ENCODE measurements at places on chromosomes 11 and 22.

DNA sequence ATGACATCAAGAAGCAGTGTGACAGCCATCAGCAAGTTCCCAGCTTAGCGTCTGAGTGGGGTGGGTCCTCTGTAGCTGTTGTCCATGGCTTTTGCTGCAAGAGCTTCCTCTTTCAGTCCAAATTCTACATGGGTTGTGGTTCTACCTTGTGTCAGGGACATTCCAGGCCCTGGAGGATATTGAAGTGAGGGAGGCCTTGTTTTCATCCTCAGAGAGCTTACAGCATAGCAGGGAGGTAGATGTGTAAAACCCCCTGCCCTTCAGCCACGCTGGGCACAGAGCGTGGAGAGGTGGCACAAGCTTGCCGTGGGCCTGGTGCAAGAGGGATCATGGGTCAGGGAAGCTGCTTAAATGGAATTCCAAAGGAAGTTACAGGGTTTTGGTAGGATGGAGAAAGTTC is 93.9 kb downstream of the GRIK4 start:
- no peak for DNase-seq

- no peak for DNase-seq
Measured at GRCh38 chr11:23013509-23013908, 153.2 kb upstream of the CCDC179 start.

DNA sequence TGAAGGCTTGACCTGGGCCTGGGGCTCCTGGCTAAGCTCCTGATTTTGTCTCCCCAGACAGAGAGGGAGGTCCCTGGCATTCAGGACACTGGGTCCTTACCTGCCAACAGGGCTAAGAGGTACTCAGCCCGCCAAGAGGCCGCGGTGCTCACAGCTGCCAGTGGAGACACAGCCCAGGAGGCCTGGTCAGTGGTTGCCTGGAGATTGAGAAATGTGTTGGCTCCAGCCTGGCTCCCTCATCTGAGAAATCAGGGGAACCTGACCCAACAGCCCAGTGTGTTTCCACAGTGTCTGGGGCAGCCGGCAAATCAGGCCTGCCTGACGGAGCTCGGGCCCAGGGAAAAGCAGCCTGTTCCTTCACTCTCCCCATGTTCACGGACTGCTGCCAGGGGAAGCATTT is 79.4 kb upstream of the NAV2 start:
- no peak for DNase-seq

DNA sequence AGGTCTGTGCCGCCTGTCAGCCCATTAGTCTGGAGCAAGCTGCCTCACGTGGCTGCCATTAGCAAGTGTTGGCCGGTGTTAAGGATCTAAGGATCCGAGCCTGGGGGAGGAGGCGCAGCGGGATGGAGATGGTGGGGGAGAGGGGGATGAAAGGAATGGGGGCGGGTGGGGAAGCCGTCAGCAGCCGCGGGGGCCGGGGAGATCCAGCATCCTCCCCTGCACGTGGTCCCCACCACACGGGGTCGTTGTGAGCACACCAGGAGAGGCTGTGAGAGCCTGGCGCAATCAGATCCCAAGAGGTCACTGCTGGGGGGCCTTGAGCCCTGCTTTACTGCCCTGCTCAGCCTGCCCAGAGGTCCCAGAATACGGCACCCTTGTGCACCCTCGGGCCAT is 7.3 kb downstream of the CABP7 start:
- DNase-seq: no peak

DNA sequence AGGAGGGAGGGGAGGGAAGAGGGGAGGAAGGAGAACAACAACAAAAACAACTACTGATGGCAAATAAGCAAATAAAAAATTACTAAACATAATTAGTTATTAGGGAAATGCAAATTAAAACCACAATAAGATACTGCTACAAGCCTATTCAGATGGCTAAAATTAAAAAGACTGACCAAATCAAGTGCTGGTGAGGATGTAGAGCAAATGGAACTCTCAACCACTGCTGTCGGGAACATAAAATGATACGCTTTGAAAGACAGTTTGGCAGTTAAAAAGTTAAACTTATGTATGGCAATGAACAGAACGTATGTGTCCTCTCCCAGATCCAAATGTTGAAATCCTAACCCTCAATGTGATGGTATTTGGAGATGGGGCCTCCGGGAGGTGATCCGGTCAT is 85.7 kb downstream of the PHF21B start:
- no peak for DNase-seq

GRCh38 chr22:29205594-29206371 is at the start of gene EMID1:
EMID1 (plus strand) TSS chr22:29205896; CDS start chr22:29206039, 143 bp downstream.
- no peak for DNase-seq

DNA sequence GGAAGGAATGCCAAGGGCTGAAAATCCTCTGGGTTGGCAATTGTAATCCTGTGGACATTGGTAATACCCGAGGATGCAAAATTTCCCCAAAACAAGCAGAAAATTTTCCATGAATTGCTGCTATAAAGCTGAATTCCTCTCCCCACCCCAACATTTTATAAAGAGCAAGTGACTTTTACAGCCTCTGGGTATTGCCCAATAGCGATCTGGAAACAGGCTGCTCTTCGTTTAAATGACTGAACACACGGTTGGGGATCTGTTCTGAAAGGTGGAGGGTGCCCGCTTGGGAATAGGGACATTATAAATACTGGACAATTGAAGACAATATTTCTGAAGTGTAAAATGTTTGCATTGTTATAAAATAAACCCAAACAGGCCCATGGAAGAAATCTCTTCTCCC is 20.6 kb downstream of the EHF start:
- DNase-seq: no peak

DNA sequence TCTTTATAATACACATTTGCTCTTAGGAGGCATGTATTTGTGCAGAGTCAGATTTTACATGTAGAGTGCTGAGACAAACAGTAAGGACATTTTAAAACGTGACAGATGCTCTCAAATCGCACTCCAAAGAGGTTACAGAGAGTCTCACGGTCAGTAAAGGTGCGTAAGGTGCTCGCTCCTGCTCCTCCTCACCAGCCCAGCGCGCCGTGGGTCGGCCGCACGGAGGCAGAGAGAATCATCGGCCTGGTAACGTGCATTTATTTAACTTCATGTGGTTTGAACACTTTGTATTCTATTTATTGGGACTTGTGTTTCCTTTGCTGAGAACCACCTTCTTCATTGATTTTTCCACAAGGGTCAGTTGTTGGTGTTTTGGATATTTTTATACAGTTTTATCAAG is 900.1 kb downstream of the BRD1 start:
- DNase-seq: no peak

DNA sequence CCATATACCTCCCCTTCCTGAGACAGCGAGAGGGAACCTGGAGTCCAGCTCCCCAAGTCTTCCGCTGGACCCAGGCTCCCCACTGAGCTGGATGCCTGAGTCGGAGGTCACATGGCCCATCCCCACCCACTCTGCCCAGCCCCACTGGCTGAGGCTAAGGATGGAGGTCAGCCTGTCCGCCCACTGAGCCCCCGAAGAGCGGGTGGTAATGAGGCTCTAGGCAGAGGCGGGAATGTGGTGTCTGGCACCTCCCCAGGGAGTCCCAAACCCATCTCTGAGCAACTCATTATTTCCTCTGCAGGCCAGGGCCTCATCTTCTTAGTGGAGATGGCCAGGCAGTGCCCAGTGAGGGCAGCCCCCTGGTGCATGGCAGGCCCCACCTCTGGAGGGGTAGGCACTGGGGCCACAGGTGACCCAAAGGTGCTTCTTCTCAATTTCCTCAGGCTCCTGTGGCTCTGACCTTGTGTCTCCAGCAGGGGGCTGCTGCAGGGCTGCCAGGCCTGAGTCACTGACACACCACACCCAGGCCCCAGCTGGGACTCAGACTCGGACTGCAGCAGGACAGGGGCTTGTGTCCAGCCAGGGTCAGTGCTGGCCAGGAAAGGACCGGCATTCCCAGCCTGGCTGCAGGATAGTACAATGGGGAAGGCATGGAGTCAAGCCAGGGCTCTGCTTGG is 10.2 kb upstream of the PDE2A start:
- DNase-seq: peak; percentile 25

DNA sequence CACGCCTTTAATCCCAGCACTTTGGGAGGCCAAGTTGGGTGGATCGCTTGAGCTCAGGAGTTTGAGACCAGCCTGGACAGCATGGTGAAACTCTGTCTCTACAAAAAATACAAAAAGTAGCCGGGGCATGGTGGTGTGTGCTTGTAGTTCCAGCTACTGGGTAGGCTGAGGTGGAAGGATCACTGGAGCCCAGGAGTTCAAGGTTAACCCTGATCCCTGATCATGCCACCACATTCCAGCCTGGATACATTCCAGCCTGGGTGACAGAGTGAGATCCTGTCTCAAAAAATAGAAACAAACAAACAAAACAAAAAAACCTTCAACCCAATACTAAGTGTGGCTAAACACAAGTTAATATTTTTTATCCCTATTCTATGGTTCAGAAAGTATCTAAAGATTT is 66.4 kb upstream of the CLNS1A start:
- DNase-seq: no peak

DNA sequence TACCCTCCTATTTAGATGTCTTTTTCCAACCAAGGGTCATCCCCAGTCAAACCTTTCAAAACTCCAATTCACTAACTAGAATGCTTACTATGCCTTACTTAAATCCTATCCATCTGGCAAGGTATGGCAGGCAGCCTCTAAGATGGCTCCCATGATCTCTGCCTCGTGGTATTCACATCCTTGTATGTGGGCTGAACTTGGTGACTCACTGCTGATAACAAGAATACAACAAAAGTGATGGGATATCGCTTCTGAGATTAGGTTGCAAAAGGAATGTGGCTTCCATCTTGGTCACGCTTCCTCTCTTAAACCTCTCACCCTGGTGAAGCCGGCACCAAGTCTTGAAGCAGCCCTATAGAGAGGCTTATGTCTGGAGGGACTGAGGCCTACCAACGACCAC is 29.6 kb upstream of the UPB1 start:
- no peak for DNase-seq

GRCh38 chr11:68813773-68814172 is 27.9 kb downstream of the CPT1A start:
- no peak for DNase-seq

DNA sequence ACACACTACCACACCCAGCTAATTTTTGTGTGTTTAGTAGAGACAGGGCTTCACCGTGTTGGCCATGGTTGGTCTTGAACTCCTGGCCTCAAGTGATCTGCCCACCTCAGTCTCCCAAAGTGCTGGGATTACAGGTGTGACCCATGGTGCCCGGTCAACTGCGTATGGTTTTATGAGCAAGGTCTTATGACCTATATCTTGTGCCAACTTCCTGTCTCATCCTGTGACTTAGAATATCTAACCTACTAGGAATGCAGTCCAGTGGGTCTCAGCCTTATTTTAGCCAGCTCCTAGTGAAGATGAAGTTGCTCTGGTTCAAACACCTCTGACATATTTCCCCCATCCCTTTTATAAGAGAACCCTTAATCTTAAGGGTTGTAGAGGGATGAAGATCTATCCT is 66.1 kb upstream of the OR5AN1 start:
- no peak for DNase-seq

GRCh38 chr22:50506611-50507420 is 686 bp downstream of the LMF2 start:
- DNase-seq: no peak

GRCh38 chr11:2381494-2382128 is 4.5 kb downstream of the CD81 start:
- no peak for DNase-seq

GRCh38 chr11:33375688-33376311 is 118.6 kb downstream of the HIPK3 start:
- DNase-seq: no peak

DNA sequence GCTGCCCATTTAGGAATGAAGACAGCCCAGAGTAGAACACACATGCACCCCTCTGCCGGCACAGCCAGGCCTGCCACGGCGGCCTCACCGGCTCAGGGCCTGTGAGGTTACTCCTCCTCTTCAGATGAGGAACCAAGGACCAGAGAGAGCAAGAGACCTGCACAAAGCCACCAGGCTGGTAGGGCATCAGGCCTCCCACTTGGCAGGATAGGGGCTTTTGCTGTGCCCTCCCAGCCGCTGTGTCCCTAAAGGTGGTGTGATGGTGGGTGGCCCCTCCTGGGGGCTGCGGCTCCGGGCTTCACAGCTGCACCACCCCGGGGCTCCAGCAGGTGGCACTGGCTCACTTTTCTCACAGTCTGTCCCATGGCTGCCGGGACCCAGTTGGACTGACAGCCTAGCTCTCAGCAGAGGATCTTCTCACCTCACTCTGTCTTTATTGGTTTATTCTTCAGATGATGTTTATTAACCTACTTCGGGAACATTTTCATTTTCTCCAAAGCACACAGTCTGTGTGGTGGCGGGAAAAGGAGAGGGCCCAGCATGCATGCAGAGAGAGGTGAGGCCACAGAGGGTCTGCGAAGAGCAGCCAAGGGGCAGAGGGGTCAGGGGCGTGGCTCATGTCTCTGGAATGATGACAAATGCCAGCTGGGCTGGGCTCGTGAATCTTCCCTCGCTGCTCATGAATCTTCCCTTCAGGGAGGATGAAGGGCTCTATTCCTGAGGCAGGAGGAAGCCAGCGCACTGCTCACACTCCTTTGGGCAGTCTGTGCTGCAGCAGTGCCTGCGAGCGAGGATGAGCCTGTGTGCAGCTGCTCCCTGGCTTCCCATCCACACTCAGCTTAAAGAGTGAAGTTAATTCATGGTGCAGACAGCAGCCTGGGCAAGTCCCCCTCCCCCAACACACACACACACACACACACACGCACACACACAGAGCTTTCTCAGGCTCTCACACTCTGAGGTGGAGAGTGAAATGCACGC is 101.1 kb upstream of the PITPNB start:
- DNase-seq: peak; percentile 34

Data from amniotic stem cell (primary cell).